ENCODE measurements at places on chromosomes 13 and 19.

- no peak for DNase-seq
Observed at GRCh38 chr13:50377726-50378270, 362.6 kb downstream of the KCNRG start.

GRCh38 chr13:41178040-41178439 is 16.3 kb downstream of the KBTBD7 start:
- no peak for DNase-seq

DNA sequence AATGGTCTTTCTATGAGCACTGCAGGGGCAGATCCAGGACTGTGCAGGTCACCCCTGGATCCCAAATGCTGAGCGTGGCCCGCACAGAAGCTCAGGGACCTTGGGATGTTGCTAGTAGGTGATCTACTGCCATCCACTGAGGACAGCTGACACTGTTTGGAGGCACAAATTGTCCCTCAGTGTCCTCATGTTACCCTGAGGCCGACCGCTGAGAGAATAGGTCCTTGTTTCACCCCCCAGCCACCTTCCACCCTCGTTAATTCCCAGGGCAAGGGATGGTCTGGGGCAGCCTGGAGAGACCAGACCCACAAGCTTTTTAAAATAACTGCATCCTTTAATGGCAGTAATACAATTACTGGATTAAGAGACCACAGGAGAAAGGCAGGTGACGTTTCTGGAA is 15.4 kb upstream of the TMEM160 start:
- DNase-seq: no peak

DNA sequence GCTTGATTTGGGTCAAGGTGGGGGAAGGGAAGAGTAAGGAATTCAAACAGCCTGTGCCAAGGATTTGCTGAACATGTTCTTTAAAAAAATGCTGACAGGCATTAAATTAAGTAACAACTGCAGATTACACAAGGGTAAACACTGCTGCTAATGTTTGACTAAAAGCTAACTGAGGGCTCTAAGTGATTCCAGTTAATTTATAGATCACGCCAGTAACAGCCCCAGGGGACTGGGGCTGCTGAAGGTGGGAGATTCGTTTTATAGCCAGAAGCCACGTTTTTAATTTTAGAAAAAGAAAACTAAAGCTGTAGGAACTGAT is 321.7 kb downstream of the DLEU7 start:
- no peak for DNase-seq

- DNase-seq: peak; percentile 66
Observed at GRCh38 chr19:41427647-41428480, 690 bp upstream of the B3GNT8 start.

DNA sequence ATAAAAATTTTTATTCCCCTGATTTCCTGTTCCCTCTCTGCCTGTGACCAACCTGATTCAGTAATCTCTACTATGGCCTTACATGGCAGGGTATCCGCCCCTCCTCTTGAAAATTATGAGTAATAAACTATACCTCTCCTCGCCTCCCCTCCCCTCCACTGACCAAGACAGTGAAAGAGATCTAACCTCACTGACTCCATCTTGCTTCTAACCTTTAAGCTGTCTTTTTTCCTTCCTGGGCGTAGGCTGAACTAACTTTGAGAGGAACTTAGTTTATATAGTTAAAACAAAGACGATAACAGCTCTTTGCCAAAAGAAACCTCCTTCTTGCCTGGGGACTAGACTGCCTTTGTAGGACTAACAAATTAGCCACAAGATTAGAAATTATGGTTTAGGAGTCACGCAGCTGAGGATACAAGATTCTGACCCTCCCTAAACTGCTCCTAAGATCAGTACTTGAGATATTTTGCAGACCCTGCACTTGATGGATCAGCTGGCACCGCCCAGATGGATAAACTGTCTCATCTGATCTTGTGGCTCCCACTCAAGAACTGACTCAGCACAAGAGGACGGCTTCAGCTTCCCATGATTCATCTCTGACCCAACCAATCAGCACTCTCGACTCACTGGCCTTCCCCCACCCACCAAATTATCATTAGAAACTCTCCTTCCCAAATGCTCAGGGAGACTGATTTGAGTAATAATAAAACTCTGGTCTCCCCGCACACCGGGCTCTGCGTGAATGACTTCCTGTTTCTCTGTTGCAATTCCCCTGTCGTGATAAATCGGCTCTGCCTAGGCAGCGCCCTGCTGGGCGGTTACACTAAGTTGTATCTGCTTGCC is 187.1 kb downstream of the TDRD3 start:
- DNase-seq: no peak

DNA sequence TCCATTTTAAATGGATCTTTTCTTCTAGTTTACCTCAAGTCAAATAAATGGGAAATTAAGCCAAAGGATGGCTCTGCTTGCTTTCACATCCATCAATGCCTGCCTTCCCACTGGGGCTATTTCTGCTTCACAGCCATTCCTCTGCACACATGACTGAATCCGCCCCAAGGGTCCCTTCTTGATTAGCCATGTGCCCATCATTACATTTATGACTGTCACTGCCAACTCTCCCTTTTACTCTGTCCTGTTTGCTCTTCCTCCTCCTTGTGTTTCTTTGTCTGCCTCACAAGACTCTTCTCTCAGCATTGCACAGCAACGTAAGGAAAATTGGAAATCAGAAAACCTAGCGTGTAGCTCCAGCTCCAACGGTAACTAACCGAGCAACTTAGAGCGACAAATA is 410.2 kb downstream of the TBC1D4 start:
- no peak for DNase-seq

DNA sequence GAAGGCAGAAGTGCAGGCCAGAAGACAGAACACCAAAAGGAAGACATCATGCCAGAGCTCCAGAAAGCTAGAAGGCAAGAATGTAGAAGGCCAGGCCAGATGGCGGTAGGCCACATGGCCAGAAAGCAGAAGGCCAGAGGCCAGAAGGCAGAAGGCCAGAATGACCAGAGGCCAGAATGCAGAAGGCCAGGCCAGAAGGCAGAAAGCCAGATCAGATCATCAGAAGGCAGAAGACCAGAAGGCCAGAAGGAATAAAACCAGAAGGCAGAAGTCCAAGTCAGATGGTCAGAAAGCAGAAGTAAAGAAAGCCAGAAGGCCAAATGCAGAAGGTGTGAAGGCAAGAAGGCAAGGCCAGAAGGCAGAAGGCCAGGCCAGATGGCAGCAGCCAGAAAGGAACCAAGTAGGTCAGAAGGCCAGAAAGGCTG is 185.0 kb downstream of the TUBA3C start:
- DNase-seq: no peak

DNA sequence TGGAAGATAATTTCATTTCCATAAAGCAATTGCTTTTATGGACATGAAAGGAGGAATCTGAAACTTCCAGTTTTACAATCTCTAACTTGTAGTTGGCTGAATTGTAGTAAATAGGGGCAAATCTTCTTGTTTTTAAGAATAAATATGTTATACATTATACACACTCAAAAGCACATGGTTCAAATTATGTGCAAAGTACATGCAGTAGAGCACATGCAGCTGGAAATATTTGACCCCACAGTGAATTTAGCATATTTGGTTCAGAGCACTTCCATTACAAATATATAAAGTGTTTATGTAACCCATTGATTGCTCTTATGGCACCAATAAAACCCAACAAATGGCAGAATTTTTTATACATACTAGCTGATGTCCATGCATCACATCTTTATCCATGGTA is 180.5 kb downstream of the IRS2 start:
- no peak for DNase-seq

- DNase-seq: peak; percentile 73
Observed at GRCh38 chr13:31044364-31045285, 112.2 kb downstream of the TEX26 start.

DNA sequence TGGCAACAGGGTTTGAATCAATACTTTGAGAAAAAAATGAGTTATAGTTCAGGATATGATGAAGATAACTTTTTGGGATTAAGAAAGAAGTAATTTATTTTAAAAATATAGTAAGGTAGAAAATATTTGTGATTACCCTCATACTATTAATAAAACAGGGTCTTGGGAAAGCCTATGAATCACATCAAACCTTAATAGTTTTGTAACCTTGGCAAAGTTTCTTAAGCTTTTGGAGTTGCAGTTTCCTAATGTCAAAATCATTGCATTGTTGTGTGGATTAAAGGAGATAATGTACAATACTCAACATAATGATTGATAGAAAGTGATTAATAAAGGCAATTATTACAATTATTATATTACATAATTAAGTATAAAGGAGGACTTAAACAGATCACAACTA is 149.0 kb downstream of the LMO7 start:
- DNase-seq: no peak

DNA sequence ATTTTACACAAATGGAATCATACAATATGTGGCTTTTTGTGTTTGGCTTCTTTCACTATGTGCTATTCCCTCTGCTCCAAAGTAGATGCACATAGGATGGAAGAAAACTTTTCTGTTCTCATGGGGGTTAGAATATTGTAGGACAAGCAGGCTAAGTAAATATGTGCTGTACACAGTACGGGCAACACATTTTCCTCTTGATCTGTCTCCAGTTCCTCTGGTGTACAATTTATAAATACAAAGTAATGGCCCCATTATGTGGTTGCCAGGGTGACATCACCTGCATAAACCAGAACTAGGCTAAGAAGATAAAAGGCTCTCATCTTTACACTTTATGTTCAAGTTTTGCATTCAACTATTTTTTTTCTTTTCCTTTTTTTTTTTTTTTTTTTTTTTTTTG is 41.0 kb upstream of the SOX21 start:
- no peak for DNase-seq

DNA sequence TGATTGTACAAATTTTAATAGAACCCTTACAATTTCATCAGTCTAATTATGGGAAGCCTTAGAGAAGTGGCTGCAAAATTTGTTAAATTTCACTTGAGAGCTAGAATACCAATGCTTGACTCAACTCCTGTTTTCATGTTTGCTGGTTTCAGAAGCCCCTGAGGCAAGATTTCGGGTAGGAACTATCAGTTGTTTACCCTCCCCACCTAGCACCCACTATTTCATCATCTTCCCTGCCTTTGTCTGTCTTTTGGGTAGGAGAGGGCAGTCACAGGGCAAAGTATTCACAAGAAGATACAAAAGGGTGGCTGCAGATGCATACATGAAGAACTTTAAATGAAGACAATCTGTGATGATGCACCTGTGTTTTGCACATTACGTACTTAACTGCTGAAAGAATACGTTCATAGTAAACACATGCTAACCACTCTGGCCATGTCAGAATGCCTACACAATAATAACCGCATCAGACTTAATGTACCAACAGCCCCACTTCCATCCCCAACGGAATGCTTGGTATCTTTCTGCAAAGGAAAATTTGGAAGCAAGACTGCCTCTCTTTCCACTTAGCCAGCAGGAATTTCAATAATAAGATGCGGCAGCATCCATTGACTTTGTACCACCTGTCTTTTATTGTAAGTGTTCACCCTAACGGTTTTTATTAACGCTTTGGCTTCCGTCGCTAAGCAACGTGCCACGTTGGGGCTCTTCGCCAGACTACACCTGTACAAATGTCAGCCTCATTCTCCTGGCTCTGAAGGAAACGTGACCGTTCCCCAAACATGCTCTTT is 30.4 kb downstream of the TPT1 start:
- no peak for DNase-seq

DNA sequence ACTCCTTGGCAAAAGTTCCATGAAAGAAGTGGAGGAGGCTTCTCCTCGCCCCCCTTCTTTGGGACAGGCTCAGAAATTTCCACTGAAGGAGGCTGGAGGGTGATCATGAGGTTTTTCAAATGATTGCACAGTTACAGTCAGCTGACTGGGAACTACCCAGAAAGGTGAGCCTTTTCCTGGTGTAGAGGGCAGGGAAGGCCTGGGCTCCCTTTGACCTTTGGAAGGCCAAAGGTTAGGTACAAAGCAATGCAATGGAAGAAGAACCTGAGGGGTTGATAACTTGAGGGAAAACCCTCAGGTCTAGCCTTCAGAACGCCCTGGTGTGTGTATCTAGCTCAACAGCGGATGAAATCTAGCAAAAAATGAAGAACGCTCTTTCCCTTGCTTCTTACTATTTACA is 50.1 kb upstream of the SLC15A1 start:
- no peak for DNase-seq

GRCh38 chr13:59475911-59476310 is 687.8 kb downstream of the DIAPH3 start:
- DNase-seq: no peak

DNA sequence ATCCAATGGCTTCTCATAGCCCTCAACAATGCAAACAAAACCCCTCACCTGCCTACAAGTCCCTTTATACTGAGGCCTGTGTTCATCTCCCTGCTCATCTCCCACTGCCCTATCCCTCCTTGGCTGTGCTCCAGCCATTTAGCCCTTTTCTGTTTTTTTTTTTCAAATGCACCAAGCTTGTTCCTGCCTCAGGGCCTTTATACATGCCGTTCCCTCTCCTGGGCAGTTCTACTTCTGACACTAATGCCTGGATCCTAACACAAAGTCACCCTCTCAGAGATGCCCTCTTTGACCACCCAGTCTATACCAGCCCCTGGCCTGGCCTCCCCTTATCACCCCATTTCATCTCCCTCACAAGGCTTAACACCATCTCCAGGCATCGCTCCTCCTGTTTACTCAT is 26.9 kb downstream of the ZNF574 start:
- no peak for DNase-seq

DNA sequence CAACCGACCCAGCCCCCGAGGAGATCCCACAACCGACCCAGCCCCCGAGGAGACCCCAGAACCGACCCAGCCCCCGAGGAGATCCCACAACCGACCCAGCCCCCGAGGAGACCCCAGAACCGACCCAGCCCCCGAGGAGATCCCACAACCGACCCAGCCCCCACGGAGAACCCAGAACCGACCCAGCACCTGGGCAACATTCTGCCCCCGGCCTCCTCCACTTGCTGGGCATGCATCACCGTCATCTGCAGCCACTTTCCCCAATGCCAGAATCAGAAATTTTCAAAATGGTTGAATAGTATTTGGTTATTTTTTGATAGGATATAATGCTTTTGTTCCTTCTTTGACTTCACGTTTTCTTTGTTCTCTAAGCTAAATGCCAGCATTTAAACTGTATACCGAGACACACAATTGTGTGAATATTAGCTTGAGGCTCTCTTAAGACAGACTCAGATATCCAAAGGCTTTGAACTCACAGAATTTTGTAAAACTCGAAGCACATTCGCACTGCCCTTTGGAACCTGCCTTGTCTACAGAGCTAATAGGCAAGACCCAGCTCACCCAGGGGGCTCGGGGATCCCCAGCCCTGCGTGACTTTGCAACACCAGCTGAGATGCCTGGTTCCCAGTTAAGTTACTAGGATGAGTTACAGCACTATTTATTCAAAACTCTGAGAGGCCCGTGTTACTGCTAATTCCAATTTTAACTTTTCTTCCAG is 15.5 kb upstream of the RASA3 start:
- no peak for DNase-seq

- no peak for DNase-seq
Observed at GRCh38 chr13:49302817-49303216, 55.1 kb downstream of the CDADC1 start.

DNA sequence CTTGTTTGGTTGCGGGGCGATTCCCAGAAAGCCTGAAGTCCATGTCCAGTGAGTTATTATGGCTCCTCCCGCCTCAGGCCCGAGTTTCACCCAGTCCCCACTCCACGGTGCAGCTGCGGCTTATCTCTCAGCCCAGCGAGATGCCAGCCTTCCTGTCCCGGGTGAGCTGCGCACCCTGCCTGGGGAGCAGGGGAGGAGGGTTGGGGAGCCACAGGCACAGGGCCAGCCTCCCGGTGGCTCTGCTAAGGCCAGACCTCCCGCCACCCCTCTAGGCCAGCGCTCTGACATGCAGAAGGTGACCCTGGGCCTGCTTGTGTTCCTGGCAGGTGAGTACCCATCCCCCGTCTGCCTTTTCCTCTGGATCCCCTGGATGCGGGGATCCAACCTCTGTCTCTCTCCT is 3.5 kb downstream of the FXYD3 start:
- DNase-seq: no peak

- no peak for DNase-seq
Observed at GRCh38 chr13:75294110-75294509, 187.9 kb downstream of the TBC1D4 start.
